ENCODE measurements at places on chromosomes 5 and 9.

- DNase-seq = no peak
Observed at GRCh38 chr5:170006021-170006420, 25.7 kb upstream of the INSYN2B start.

DNA sequence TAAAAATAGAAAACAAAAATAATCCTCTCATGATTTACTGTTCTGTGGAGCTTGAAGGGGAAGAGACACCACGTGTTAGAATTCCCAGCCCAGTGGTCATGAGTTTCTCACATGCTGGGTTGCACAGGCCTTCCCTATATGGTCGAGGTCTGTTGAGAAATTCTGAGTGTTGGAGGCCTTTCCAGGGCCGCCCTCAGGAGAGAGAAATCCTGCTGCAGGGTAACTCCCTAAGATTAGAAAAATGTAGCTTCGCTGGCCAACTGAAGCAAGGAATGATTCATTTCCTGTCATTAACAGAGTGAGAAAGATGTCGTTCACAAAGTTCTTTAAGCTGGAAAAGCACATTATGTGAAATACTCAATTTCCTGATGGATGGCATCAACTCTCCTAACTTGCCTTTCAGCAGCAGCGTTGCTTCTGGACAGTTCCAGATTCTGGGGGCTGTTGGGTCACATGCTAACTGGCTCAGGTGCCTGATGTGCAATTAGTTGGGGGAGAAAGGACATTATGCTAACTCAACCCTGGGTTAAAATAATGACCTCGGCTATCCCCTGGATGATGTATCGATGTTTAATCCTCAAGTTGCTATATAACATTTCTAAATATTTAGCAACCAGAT is 104.8 kb upstream of the CD180 start:
- DNase-seq = no peak

DNA sequence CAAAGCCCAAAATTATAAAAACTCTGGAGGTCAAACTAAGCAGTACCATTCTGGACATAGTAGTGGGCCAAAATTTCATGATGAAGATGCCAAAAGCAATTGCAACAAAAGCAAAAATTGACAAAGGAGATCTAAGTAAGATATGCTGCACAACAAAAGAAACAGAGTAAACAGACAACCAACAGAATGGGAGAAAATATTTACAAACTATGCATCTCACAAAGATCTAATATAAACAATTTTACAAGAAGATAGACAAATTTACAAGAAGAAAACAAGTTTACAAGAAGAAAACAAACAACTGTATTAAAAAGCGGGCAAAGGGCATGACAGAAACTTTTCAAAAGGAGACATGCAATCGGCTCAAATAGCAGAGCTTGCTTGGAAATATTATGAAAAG is 396.9 kb downstream of the CDH9 start:
- DNase-seq = no peak

DNA sequence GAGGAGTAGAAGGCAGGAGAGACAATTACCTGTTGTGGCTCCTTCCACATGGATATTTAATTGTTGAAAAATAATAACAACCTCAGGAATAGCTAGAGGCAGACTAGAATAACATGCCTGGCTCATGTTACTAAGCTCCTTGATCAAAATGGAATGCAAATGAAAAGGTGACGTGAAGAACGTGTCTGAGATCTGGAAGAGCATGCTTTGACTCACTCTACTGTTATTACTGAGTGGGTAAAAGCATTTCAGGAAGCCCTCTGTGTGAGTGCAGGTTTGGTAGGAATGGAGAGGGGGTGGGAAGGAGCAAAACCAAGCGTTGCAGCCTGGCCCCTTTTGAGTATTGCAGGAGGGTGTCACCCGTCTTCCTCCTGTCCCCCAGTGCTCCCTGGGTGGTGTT is 84.8 kb downstream of the EQTN start:
- no peak for DNase-seq
